Amygdala (tissue), 56 donors: ENCODE measurements at places on chromosomes 12 and 14.

DNA sequence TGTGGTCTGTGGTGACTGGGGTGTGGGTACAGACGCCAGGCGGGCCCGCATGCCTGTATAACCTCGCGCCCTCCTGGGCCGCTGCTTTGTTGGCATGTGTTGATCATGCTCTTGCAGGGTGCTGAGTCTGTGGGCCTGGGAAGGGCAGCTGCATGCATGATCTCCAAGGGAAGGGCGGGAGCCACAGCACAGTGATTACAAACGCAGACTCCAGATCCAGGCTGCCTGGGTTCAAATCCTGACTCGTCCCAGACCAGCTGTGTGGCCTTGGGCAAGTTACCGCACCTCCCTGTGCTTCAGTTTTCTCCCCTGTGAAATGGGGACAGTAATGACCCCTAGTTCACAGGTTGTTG, 24.0 kb downstream of the ADGRD1 start:
- no peak for DNase-seq

DNA sequence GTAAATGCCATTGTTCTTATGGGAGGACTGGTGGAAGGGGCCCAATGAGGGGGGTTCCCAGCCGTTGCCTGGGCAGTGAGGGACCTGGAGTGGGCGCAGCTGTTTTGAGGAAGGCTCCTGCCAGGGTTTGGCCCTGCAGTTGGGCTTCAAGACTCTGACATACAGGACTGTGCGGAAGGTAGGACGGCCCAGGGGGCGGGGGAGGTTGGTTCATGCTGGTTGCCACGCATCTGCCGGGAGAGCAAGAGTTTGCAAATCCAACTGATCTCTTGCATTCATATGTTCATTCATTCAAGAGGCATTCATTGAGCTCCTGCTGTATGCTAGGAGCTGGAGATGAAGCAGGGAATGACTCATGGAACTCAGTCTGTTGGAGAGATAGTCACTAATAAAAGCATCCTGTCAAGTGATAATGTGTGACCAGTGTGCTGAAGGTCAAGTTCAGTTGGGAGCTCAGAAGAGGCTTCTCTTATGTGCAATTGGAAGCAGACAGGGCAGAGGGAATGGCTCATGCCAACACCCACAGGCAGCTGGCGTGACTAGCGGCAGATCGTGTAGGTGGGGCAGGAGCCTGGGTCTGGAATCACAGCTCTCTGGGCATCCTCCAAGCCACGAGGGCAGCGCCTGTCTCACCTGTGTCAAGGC, 7.8 kb downstream of the SH2B3 start:
- DNase-seq, result no peak

DNA sequence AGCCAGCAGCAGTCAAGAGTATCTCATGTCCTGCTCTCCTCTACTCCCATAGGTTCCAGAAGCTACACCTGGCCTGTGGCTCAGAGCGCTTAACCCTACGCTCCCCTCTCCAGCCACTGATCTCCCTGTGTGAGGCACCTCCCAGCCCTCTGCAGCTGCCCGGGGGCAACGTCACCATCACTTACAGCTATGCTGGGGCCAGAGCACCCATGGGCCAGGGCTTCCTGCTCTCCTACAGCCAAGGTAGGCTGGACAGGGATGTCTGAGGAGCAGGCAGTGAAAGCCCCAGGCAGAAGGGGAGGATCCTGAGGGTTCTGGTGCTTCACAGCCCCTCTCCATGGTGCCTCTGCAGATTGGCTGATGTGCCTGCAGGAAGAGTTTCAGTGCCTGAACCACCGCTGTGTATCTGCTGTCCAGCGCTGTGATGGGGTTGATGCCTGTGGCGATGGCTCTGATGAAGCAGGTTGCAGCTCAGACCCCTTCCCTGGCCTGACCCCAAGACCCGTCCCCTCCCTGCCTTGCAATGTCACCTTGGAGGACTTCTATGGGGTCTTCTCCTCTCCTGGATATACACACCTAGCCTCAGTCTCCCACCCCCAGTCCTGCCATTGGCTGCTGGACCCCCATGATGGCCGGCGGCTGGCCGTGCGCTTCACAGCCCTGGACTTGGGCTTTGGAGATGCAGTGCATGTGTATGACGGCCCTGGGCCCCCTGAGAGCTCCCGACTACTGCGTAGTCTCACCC, 3.6 kb downstream of the LRP10 start:
- no peak for DNase-seq

- no peak for DNase-seq
Observed at GRCh38 chr12:128190614-128191013, 76.4 kb upstream of the TMEM132C start.

- DNase-seq, result peak; percentile 69
Observed at GRCh38 chr12:89351489-89352241, 636 bp downstream of the DUSP6 start.

- DNase-seq, result peak; percentile 64
Observed at GRCh38 chr12:52020539-52021336, 14.0 kb downstream of the TAMALIN start.

GRCh38 chr12:51904951-51905470, 2.3 kb upstream of the ACVRL1 start:
- no peak for DNase-seq

DNA sequence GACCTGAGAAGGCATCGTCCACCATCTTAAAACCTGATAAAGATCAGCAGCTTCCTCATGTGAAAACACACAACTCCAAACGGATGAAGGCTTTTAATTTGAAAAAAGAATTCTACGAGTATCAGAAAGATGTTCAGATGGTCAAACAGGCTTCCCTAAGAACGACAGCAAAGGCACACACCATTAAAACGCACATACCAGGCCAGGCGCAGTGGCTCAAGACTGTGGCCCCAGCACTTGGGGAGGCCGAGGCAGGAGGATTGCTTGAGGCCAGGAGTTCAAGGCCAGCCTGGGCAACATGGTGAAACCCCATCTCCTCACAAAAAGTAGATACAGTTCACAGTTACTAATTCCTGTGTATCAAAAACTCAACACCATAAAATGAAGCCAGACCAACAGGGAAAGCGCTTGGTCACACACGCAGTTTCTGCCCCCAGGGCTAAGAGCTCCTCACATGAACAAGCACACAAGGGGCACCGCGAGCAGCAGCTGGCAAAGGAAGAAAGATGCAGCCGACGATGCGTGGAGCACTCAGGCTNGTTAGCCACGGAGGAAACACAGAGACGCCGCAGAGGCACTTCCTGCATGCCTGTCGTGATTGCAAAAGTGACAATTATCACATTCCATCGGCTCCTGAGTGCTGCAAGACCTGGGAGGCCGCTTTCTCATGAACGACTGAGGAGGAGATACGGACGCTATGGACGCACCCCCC, 78.0 kb downstream of the NOC4L start:
- no peak for DNase-seq

DNA sequence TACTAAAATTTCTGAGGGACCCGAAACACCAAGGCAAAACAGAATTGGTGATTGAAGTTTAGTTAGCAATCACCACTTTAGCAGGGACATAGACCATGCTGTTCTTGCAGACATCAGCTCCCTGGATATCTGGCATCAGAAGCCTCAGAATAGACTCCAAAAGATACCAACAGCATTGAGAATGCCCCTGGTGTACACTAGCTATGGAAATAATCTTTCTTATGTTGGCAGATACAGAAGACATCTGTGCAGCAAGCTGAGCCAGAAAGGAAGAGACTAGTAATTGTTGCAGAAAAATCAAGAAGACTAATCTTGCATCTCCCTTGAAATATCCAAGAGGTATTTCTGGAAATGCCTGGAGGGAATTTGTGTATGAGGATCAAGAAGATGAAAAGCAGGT, 521.6 kb downstream of the TRHDE start:
- DNase-seq, result no peak

DNA sequence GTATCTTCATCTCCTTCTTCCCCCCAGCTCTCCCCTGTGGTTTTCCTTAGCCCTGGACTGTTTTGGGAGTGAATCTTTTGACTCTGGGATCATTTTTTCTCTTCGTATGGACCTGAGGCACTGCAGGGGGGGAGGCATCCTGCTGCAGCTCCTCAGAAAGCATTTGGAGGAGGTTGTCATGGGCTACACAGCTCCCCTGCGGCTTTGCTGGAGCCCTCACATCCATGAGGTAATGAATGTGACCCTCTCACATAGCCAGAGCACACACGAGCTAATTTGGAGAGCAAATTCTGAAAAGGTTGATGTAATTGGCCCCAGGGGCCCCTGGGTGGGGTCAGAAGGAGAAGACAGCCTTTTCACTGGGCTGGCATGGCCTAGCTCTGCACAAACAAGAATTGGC, 110.9 kb downstream of the PAH start:
- DNase-seq, result no peak

- no peak for DNase-seq
Observed at GRCh38 chr14:101365329-101366158, 195.8 kb upstream of the DIO3 start.

GRCh38 chr14:91113829-91114078, at the start of gene DGLUCY:
Gene DGLUCY, plus strand, starts transcription at chr14:91114073. Its CDS starts 46,222 bp downstream, at chr14:91160295.
- DNase-seq, result no peak

DNA sequence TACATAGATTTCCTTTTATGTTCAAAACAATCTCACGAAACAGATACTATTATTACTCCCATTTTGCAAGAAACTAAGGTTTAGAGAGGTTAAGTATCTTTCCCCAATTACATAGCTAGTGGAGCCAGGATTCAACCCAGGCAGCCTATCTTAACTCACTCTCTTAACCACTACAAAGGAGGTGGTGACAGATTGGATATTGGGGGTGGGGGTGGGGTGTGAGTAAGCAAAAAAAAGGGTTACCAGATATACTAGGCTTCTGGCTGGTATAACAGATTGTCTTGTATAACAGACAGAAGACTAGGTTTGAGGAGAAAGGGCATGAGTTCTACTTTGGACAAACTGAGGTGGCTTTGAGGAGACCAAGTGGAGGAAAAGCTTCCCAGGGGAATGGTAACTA, 2.1 kb downstream of the GMFB start:
- no peak for DNase-seq

GRCh38 chr12:132150780-132151144, 6.5 kb downstream of the NOC4L start:
- no peak for DNase-seq

DNA sequence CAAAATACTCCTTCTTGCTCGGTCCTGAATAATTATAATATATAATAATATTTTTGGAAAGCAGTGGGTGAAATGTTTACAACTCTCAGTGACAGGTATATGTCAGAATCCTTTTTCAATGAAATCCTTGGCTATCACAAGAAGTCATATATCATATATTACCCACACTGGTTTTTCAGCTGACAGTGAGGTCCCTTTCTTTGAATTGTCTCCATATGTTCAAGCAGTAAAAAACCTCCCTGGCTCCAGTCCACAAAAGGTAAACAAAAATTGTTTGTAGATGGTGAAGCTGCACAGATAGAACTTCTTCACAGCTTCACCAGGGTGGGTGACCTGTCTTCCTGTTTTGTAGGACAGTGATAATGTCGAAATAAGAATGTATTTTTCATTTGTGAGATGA, 44.0 kb downstream of the A2ML1 start:
- DNase-seq, result no peak

DNA sequence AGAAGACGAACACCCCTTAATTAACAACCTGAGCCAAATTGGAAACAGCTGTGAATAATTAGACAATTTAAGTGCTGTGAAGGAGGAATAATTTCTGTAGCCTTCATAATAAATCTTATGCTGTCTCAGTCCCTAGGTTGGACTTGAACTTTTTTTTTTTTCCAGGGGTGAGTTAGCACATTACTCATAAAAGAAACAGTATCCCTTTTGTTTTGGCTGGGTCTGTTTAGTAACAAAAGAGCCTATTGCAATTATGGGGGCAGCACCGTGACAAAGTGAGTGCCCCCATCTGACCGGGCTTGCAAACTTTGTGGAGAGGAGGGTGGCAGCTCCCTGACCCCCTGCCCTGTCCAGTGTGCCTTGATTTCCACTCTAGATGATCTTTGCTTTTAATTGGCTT, 167.4 kb downstream of the DICER1 start:
- DNase-seq, result no peak

GRCh38 chr12:28700161-28700560, 448.9 kb upstream of the FAR2 start:
- DNase-seq, result no peak

DNA sequence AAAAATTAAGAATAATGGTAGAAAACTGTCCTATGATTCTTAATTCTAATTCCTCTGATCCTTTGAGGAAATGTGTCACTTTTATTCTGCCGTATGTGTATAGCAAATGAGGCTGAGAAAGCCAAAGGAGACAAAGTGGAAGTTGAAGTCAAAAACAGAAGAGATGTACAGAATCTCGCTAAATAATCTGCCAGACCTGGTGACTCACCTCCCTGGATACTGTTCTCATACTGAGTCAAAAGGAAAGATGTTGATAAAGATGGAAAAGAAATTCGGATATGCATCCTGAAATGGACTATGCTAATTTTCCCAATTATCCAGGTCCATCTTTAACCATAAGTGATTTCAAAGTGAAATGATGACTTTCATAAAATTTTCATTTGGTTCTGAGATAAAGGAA, 92.5 kb downstream of the DUSP6 start:
- no peak for DNase-seq

GRCh38 chr12:52414936-52415335, 8.8 kb upstream of the KRT82 start:
- DNase-seq, result no peak

DNA sequence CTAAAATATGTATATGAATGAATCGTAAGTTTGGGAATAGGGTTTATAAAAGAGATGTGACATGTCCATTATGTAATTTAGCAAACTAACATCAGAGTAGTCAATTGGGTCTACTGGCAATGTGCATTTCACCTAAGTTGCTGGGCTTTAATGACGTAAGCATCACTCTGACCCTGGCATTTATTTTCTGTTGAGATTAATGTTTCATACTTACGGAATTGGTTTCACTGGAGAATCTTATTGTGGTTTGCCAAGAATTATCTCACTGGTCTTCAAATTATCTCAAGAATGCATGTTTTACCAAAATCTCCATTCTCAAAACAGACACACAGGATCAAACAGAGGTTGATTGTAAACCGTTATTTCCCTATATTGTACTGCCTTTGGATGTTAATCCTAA, 437.1 kb downstream of the NPAS3 start:
- DNase-seq, result no peak

DNA sequence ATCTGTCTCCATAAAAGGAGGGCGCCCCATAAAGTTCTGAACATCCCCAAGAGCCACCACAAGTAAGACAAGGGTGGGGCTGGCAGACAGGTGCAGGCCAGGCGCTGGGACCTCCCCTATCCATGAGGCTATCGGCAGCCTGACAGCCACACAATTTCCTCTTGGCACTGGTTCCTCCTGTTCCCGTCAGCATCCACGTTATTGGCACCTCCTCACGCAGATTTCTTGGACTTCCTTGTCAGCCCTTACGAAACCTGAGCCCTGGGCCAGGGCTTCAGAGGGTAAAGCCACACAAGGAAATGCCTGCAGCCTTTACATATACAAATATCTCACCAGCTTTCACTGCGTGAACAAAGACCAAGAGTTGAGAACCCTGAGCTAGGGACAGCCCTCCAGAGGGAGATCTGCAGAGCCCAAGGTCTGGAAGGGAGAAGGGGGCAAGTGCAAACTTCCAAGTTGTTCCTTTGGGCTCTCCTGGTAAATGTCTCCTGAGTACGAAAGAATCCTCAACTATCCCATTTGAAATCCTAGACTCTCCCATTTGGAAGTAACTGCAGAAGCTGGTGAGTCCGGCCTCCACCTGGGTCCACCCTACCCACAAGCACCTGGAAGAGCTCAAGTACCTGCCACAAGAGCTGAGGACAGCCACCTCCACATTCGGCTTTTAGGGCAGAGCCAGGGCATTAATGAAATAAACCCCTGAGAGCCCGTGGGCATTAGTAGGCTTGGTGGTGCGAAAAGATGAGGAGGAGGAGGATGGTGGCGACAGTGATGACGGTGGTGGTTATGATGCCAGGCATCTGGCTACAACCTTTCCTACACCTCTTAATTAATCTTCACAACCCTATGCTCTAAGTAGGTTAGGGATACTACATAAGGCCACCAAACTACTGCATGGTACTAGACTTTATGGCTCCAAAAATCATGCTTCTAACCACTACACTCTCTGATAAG, 5.5 kb upstream of the TC2N start:
- no peak for DNase-seq
